ENCODE measurements at places on chromosomes 13 and 19. TPM values are rescaled to one million over a fixed set of nuclear protein-coding genes. Genes with fewer than 3 reads are reported as not detected.

- no peak for DNase-seq
Measured at GRCh38 chr13:28684257-28684656, 25.3 kb downstream of the POMP start.

- no peak for DNase-seq
Measured at GRCh38 chr19:14768001-14768400, 10.4 kb downstream of the ADGRE2 start.

ZSCAN18 gene
- total RNA-seq: 90.9 TPM

IGSF23 gene
- total RNA-seq: not detected

- DNase-seq: no peak
Measured at GRCh38 chr19:43729919-43730318, 14.0 kb downstream of the IRGC start.

- DNase-seq: no peak
Measured at GRCh38 chr13:79346300-79346914, 59.6 kb downstream of the RBM26 start.

DNA sequence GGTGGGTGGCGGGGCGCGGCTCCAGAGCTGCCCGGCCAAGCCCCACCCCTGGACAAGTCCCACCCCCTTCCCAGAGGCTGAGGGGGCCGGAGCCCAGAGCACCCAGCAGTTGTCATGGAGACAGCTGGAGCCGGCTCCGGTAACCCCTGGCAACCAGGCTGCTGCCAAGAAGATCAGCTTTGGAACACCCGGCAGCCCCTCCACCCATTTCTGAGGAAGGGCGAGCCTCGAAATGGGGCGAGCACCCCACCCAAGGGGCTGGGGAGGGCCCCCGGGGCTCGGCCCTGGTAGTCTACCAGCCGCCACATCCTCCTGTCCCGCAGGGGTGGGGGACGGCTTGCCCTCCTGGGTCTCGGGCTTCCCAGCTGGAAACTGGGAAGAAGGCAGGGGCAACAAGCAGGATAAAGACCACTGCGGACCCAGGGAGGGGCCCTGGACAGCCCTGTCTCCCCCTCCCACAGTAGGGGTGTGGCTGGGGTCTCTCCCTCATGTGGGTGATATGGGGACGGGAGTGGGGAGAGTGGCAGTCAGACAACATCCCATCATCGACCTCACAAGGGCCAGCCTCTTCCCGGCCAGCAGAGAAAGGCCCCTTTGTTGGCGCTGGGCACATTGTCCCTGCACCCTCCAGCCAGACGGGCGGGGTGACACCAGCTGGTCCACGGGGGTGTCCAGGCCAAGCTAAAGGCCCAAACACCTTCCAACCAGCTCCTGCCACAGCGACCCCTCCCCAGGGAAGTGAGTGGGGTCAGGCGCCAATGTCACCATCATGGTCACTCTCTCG, 1.5 kb downstream of the CERS1 start:
- DNase-seq: no peak

ZNF570 gene
- total RNA-seq: 6.8 TPM

GRCh38 chr19:4390567-4391305, 9.6 kb downstream of the SH3GL1 start:
- no peak for DNase-seq

DNA sequence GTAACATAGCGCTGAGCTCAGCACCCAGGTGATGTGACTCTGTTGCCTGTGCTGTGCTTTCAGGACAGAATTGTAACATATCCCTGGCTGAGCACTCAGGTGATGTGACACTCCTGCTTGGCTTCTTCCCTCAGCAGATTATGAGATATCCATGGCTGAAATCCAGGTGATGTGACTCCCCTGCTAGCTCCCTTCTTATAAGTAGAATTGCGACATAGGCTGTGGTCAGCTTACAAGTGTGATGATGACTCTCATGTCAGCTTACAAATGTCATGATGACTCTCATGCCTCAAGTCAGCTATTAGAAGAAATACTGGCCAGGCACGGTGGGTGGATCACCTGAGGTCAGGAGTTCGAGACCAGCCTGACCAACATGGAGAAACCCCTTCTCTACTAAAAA, 14.3 kb upstream of the ZNF429 start:
- DNase-seq: no peak

- no peak for DNase-seq
Measured at GRCh38 chr19:41951686-41952172, 7.4 kb downstream of the RABAC1 start.

FUT1 gene
- 0.99 TPM for total RNA-seq

- DNase-seq: no peak
Measured at GRCh38 chr19:7897292-7897691, 6.4 kb upstream of the MAP2K7 start.

CGB2 gene
- total RNA-seq: not detected

DNA sequence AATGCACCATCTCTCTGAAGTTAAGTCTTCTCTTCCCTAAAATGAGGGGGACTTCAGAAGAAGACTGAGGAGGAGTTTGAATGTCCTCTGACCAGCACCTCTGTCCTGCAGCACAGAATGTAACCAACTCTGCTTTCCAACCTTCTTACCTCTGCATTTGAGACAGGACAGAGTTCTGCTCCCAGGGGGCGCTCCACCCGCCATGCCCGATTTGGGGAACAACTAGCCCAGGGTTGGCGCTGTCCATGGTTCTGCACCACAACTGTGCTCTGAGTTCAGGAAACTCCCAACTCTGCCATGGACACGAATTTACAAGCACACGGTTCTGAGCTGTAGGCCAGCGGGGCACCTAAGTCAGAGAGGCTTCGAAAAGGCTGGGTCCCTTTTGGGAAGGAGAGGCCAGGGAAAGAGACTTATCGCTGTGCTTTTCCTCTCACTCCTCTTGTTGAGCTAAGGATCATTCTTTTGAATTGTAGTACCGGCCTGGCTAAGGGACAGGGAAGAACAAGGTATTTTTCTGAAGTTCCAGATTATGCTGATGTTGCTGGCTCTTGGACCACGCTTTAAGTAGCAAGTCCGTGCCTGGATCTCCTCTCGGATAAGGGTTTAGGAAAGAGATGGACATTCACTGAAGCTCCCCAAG, 22.2 kb downstream of the SIGLEC5 start:
- DNase-seq: no peak

- DNase-seq: no peak
Measured at GRCh38 chr19:7547159-7547558, 11.6 kb downstream of the PNPLA6 start.

GRCh38 chr19:41616792-41617621, 9.9 kb downstream of the CEACAM4 start:
- no peak for DNase-seq

- DNase-seq: no peak
Measured at GRCh38 chr13:43303033-43303729, 279.8 kb downstream of the DNAJC15 start.

DNA sequence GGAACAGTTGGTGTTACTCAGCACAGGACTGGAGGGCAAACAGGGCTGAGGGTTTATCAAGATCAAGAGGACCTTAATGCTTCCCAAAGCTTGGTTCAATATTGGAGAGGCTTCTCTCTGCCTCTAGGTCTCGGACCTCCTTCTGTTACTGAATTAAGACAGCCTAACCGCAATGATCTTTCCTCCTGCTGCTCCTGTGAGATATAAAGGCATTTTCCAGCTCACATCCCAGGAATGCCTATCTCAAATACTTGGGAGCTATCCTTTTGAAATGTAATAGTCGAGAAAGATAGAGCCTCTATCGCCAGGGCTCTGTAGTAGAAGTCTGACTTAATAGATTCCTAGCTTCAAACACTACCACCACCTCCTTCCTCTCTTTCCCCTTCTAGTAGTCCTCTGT, 1475.0 kb downstream of the SLITRK1 start:
- no peak for DNase-seq

Data from thoracic aorta (tissue), 2 donors.